Immature natural killer cell (primary cell): ENCODE measurements at places on chromosomes 1 and 21. TPM values are rescaled to one million over a fixed set of nuclear protein-coding genes. Genes with fewer than 3 reads are reported as not detected.

- no peak for DNase-seq
These were observed 95.8 kb downstream of the KCNN3 start for GRCh38 chr1:154774175-154774855.

GRCh38 chr1:26787706-26788514 lies at the start of gene PIGV:
PIGV (plus strand) TSS chr1:26787950; CDS start chr1:26790816, 2,866 bp downstream.
- peak; percentile 92 for DNase-seq

GRCh38 chr1:168089979-168090337 lies 46.8 kb downstream of the GPR161 start:
- no peak for DNase-seq

- DNase-seq, result peak; percentile 11
These were observed 140.6 kb upstream of the SAMSN1 start for GRCh38 chr21:14686466-14687267.

DNA sequence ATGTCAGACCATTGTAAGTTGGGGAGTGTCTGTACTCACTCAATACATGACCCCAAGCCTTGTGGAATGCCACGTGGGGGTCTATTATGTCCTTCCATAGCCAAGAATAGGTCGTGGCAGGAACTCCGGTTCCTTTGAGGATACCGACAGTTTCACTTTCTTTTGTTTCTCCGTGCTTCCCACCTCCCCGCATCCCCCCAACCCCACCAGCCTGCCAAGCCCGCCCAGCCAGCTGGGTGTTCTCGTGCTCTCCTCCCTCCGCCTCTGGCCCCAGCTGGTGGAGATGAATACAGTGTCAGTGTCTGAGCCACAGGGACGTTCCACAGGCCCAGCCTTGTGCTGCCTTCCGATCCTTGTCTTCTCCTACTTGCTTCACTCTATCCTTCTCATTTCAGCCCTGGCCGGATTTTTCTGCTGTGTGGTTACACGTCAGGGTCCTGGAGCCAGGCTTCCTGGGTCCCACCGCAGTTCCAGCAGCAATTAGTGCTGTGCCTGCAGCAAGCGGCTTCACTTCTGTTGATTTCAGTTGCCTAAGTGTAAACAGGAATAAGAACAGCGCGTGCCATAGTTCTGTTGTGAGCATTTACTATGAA lies 4.1 kb upstream of the AGTRAP start:
- DNase-seq, result peak; percentile 17

DNA sequence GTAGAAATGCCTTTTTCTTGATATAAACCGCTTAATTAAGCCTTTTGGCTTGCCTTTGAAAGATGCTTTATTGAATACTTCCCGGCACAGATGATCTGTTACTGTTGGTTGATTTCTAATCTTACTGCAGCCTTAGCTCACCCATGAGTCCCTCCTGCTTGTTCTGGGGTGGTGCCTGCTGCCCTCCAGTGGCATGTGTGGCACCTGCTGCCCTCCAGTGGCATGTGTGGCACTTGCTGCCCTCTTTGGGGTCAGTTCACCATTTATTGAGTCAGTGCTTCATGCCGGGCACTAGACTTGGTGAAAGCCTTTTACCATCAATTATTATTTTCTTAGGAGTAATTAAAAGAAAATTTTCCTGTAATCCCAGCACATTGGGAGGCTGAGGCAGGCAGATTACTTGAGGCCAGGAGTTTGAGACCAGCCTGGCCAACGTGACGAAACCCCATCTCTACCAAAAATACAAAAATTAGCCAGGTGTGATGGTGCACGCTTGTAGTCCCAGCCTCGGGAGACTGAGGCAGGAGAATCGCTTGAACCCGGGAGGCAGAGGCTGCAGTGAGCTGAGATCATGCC lies 54.3 kb downstream of the ADARB1 start:
- DNase-seq, result peak; percentile 79

GRCh38 chr1:92795166-92795565 lies 10.3 kb upstream of the EVI5 start:
- DNase-seq, result no peak

DNA sequence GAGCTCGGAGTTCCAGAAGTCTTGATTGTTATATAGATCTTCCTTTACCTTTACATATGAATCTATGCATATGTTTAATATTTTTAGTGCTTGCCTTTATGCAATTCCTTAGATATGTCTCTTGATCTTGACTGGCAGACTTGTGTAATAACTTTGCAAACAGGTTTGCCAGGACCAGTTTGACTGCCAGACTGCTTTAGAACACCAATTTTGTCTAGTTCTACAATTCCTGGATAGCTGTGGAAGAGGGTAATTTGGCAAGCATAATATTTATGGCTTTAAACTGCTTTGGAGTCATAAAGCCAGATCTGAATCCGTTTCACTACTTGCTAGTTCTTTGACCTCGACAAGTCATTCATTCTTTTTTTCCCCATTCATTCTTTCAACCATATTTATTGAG lies 250.0 kb downstream of the FAF1 start:
- DNase-seq, result no peak

GRCh38 chr1:183461350-183461749 lies 10.9 kb upstream of the SMG7 start:
- no peak for DNase-seq

Gene OR2L2
- not detected for polyA plus RNA-seq

Gene SERPINC1
- polyA plus RNA-seq, result not detected

Gene ALG14
- polyA plus RNA-seq, result 3.1 TPM

Gene KNCN
- not detected for polyA plus RNA-seq
